Cortex of kidney (tissue), 1 donor: ENCODE measurements at places on chromosomes 5 and 9.

- DNase-seq, result no peak
Observed at GRCh38 chr5:75512383-75513074, 838 bp downstream of the POLK start.

DNA sequence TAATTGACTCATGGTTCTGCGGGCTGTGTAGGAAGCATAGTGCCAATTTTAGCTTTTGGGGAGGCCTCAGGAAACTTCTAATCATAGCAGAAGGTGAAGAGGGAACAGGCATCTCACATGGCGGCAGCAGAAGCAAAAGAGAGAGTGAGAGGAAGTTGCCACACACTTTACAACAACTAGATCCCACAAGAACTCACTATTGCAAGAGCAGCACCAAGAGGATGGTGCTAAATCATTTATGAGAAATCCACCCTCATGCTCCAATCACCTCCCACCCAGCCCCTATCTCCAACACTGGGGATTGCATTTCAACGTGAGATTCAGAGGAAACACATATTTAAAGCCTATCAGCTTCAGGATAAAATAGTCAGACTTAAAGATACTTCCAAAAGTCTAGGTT, 36.1 kb upstream of the LPAR1 start:
- DNase-seq, result no peak

DNA sequence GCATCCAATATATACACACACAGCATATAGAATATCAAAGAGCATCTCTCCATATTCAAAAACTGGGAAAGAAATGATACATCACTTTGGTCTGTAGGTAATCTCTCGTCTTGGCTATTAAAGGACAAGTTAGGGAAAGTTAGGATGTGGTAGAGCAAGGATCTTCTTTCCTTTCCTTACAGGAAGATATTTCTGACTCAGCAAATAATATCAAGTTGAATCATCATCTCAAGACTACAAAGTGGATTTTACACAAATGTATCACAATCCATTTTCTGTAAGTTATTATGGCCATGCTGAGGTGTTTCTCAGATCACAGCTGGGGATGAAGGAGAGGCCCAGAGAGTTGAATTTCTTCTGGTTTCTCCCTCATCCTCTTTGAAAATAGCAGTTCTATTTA, 651.7 kb upstream of the CCNG1 start:
- DNase-seq, result no peak

- no peak for DNase-seq
Observed at GRCh38 chr5:57659886-57660285, 177.3 kb upstream of the ACTBL2 start.

DNA sequence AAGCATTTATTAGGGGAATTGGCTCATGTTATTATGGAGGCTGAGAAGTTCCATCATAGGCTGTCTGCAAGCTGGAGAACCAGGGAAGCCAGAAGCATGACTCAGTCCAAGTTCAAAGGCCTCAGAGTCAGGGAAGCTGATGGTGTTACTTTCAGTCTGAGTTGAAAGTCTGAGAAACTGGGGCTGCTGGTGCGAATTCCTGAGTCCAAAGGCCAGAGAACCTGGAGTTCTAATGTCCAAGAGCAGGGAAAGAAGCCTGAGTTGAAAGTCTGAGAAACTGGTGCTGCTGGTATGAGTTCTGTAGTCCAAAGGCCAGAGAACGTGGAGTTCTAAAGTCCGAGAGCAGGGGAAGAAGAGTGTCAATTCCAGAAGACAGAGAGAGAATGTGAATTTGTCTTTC, 641.1 kb downstream of the ISL1 start:
- no peak for DNase-seq

- no peak for DNase-seq
Observed at GRCh38 chr5:36741128-36741527, 134.7 kb downstream of the SLC1A3 start.

- DNase-seq, result no peak
Observed at GRCh38 chr5:67858471-67859031, 357.0 kb upstream of the PIK3R1 start.

DNA sequence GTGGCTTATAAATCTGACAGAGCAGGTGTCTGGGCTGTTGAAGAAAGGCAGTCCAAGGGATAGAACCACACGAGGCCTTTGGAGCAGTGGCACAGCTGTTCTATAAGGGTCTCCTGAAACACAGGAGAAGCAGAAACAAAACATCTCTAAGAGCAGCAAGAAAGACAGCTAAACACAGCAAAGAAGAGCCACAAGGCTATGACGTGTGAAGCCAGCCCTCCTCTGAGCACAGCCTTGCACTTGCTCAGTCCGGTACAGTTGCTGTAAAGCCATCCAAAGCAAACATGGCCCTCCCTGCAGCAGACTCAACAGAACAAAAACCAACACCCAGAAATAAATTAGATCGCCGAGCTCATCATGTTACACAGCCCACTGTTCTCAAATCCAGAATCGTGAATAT, 2.6 kb upstream of the GZMK start:
- no peak for DNase-seq

GRCh38 chr5:34863946-34864345, 25.0 kb downstream of the TTC23L start:
- DNase-seq, result no peak

GRCh38 chr9:13513286-13513685, 233.8 kb upstream of the MPDZ start:
- no peak for DNase-seq

- DNase-seq, result no peak
Observed at GRCh38 chr5:18370531-18370930, 736.3 kb downstream of the TAF11L14 start.

GRCh38 chr5:40831346-40832210, 3.4 kb downstream of the RPL37 start:
- DNase-seq, result no peak

GRCh38 chr5:123095798-123096120, 6.7 kb downstream of the PRDM6 start:
- no peak for DNase-seq

DNA sequence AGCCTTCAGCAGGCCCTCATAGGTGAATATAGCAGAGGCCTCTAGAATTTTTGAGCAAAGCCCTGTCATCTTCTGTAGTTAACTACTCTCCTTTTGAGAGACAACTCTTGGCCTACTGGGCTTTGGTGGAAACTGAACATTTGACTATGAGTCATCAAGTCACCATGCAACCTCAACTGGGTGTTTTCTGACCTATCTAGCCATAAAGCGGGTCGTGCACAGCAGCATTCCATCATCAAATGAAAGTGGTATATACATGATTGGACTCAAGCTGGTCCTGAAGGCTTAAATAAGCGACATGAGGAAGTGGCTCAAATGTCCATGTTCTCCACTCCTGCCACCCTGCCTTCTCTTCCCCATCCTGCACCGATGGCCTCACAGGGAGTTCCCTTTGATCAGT, 1115.5 kb downstream of the TAF11L14 start:
- DNase-seq, result no peak

DNA sequence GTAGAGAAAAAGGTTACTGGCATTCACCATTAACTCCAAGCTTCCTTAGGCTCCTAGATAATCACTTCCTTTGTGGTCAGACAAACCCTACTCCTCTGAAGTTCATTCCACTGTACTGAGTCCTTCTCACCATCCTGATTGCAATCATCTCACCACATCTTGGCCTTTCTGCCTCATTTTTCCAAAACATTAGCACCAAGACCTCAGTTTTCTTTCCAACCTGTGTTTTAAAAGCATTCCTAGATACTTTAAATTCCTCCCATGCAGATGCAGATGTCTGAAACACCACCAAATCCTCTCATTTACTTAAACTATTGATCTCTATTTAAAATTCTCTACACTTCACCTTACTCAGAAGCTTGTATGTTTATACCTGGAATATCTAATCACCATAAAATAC, 961.3 kb upstream of the CTNND2 start:
- DNase-seq, result no peak

- no peak for DNase-seq
Observed at GRCh38 chr5:112737070-112737462, 619 bp upstream of the APC start.

DNA sequence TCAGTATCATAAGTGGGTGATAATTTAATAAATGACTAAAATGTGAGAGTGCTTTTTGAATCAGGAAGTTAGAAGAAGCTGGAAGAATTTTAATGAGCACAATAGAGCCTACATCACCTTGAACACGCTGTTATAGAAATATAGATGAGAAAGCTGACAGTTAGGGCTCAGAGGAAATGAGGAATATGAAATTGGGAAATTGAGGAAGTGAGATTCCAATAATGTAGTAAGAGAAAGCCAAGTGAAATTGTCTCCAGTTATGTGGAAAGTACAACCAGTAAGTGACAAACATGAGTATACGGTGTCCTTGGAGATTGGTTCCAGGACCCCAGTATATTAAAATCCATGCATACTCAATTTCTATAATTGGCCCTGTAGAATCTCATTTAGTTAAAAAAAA, 235.9 kb upstream of the FAM174A start:
- no peak for DNase-seq

DNA sequence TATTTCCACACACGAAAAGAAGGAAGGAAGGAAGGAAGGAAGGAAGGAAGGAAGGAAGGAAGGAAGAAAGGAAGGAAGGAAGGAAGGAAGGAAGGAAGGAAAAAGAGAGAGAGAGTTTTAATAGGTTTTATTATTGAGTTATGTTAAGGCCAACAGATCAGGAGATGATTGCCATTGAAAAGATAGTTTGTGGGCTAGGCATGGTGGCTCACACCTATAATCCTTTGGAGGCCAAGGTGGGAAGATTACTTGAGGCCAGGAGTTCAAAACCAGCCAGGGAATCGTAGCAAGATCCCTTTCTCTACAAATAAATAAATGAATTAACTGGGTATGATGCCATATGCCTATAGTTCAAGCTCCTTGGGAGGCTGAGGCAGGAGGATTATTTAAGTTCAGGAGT, 877.2 kb downstream of the TLE4 start:
- DNase-seq, result no peak

- no peak for DNase-seq
Observed at GRCh38 chr9:105127863-105128220, 116.6 kb upstream of the SLC44A1 start.

DNA sequence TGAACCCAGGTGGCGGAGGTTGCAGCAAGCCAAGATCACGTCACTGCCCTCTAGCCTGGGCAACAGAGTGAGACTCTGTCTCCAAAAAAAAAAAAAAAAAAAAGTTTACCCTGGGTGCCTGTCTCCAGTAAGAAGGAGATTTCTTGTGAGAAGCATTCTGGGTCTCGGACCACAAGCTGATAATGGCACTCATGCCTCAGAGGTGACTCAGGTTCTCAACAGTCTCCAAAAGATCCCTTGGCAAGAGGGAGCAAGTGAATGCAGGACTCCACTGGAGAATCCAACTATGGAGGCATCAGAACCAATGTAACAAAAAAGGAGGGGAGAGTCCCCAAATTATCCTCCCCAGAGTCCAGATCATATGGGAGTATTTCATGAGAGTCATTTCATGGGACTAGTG, 106.0 kb upstream of the LRRTM2 start:
- no peak for DNase-seq

GRCh38 chr9:75876999-75877640, 13.4 kb upstream of the PCSK5 start:
- DNase-seq, result no peak

DNA sequence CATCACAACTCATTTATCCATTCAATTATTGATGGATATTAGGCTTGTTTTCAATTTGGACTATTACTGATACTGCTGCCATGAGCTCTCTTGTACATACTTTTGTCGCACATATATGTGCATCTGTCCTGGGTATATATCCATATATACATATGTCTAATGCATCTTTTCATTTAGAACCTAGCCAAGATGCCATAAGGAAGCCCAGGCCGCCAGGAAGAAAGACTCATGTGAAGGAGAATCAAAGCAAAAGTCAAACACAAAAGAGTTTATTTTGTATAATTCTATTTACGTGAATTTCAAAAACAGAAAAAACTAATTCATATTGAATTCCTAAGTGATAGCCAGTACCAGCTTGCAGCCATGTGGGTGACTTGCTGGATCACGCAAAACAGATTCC, 79.0 kb downstream of the ADAMTS12 start:
- no peak for DNase-seq

DNA sequence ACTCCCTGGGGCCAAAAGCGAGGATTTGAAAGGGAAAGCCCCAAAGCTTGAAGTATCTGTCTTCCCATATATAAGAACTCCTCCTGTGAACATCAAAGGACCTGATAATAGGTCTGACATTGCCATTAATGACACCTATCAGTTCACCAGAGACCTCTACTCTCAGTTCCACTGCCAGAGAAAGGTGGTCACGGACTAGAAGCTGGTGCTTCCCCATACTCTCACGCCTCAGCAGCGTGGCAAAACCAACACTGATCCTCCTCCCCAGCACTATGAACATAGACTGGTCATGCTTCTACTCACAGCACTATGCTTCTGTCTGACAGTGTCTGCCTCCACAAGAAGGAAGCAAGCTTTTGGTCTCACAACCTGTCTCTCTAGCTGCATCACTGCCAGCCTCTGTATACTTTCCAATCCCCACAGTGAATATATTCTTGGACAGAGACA, 37.9 kb downstream of the NRG2 start:
- DNase-seq, result no peak

GRCh38 chr9:87245271-87245670, 252.4 kb upstream of the DAPK1 start:
- no peak for DNase-seq

DNA sequence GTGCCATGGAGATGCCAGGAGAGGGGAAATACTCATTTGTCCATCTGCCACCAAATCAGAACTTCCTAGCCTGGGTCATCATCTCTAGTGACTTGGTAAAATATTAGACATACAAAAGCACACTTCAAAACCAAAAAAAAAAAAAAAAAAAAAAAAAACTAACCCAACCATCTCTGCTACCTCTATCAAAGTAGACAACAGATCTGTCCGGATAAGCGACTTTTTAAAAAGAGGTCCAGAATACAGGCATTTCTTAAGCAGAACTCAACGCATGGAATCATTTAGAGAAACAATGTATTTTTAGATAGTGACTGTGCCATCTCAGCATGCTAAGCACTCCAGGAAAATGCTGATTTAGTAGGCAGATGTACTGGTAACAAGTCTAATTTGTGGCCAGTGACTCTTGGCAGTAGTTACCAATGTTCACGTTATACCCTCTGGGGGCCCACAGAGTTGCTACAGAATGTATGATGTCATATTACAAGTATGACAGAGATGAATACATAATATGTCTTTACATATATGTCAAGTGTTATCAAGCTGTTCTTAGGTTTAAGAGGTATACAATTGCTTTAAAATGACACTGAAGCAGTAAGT, 107.8 kb downstream of the SMIM23 start:
- DNase-seq, result no peak

- DNase-seq, result no peak
Observed at GRCh38 chr5:107155707-107156106, 515.0 kb downstream of the EFNA5 start.

DNA sequence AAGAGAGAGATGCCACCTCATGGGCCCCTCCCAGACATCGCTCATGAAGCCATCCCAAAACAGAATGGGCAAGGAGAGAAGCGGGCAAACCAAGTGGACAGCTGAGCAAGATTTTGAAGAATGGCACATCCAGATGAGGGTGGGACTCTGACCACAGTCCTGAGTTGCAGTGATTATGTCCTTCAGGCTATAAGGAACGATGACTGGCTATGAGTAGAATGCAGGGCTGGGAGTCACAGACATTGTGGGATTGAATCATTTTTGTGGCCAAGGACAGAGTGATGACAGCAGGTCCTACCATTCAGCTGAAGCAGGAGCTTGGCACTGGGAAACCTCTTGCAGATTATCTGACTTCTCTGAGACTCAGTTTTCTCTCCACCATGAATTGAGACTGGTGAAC, 245.7 kb upstream of the SLC30A5 start:
- DNase-seq, result no peak

GRCh38 chr5:138543730-138544104, 681 bp upstream of the ETF1 start:
- no peak for DNase-seq
